ENCODE measurements at places on chromosomes 6 and 20. TPM values are rescaled to one million over a fixed set of nuclear protein-coding genes. Genes with fewer than 3 reads are reported as not detected.

Gene RCAN2
- polyA plus RNA-seq, result 22.4 TPM

Gene DEFB132
- polyA plus RNA-seq, result not detected

Gene PTCRA
- polyA plus RNA-seq, result 0.41 TPM

Gene TSPO2
- polyA plus RNA-seq, result 0.33 TPM

DNA sequence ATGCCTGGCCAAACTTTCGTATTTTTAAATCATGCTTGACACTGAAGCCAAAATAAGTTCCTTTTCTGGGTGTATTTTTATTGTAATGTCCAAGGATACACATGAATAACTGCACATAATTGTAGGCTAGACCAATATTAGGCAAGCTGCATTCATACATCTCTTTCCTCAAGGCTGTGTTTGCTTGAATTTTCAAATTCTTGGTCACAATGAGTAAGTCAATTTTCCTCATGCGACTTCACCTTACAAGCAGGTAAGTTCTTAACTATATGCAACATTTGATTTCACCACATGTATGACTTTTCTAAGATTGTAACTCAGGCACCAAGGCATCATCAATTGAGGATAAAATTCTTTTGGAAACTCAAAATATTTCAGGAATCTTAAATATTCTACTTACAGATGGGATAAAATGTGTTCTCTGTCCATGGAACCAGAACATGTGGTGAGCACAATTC is 112.4 kb upstream of the ZNF217 start:
- no peak for DNase-seq

GRCh38 chr6:176766-177165 is 115.5 kb upstream of the DUSP22 start:
- DNase-seq, result no peak

DNA sequence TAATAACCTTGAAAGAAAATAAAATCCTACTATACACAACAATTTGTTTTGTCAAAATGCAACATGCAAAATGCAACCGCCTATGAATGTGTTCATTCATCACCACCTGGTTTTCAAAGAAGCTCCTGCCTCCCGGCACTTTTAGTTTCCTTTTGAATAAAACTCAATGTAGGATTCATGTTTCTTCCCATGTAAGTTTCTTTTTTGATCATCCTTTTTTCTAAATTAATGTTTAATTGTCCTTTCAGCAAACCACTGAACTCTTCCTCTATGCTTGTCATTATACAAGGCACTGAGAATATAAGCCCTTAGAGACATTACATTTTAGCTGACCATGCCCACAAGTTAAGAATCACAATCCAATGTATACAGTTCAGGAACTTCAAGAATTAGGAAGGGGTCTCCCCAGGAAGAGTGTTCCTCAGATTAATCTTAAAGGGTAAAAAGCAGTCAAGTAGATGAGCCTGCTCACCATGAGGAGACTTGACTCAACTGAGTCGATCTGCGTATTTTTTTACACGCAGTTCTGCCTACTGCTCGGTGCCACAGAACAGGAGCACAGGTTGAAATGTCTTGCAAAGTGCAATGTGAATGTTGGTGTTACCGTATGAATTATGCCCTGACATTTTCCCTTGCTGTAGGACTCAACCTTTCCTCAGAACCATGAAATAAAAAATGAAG is 7.2 kb upstream of the THEMIS start:
- DNase-seq, result no peak

- no peak for DNase-seq
Measured at GRCh38 chr20:61252601-61253263, 671 bp downstream of the CDH4 start.

GRCh38 chr6:13688692-13689196 is 22.9 kb downstream of the RANBP9 start:
- no peak for DNase-seq

DNA sequence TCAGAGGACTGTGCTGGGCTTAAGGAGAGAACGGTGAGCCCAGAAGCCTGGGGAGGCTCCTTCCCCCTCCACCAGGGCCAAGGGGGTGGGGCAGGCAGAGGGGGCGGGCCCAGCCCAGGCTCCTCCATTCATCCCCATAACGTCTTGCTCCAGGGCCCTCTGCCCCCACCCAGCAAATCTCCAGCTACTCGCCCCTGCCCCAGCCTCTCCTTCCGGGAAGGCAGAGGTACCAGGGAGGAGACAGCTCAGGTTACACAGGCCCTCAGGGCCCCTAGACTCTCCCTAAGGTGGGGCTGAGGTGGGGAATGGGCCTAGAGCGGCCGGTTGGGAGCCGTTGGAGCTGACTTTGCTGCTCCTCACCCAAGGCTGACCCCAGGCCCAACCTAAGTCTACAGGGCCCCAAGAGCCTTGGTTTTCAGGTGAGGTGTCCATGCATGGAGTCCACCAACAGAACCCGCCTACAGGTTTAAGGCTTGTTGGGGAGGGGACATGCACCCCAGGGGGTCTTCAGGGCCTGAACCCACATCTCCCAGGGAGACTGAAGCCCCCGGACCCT is 1.2 kb downstream of the LAMA5 start:
- no peak for DNase-seq

GRCh38 chr20:57391439-57392301 is 474 bp downstream of the RBM38 start:
- DNase-seq, result no peak

- DNase-seq, result no peak
Measured at GRCh38 chr20:59458645-59459044, 145.7 kb upstream of the PHACTR3 start.

GRCh38 chr6:32852844-32853540 is 512 bp downstream of the TAP1 start:
- DNase-seq, result no peak
